ENCODE measurements at places on chromosomes 12 and 14. TPM values are rescaled to one million over a fixed set of nuclear protein-coding genes. Genes with fewer than 3 reads are reported as not detected.

Gene RPL41
- total RNA-seq, result 3,736 TPM

Gene RFX4
- total RNA-seq, result not detected

Gene INHBC
- not detected for total RNA-seq

Gene HOTAIR
- total RNA-seq, result not detected

Gene PIWIL1
- not detected for total RNA-seq
